ENCODE measurements at places on chromosomes 12 and 14.

DNA sequence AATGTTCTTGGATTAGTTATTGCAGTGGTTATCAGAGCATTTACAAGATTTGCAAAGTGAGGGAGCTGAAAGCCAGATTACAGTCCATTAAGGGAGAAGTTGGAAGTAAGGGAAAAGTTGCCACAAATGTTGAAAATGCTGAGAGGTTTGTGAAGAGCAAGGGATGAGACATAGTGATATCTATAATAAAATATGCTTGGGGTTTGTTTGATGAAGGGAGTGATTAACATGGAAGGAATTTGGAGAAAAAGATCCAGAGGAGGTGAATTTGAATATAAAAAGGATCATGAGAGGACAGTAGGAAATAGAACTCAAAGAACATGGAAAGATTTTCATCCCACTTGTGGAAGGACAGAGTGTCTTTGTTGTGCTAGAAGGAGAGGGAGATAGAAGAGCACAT lies 19.3 kb upstream of the CCER1 start:
- DNase-seq: no peak

GRCh38 chr12:10717410-10717809 lies 5.7 kb downstream of the YBX3 start:
- DNase-seq: no peak

GRCh38 chr12:22625762-22626294 lies 857 bp downstream of the ETNK1 start:
- no peak for DNase-seq

DNA sequence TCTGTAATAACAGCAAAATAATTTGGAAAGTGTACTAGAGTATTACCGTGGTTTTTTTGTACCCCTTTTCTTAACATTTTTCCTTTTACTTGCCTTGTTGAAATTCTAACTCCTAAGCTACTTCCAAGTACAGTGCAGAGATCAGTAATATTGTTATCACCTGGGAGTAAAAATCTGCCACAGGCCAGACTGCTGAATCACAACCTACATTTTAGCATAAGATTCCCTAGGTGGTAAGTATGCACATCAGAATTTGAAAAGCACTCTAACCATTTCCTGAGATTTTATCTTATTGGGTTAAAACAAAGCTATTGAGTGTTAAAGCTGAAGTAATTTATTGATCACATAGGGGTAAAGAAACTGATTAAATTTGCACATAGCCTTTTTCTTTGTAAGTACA lies 55.2 kb upstream of the KCNH3 start:
- no peak for DNase-seq

DNA sequence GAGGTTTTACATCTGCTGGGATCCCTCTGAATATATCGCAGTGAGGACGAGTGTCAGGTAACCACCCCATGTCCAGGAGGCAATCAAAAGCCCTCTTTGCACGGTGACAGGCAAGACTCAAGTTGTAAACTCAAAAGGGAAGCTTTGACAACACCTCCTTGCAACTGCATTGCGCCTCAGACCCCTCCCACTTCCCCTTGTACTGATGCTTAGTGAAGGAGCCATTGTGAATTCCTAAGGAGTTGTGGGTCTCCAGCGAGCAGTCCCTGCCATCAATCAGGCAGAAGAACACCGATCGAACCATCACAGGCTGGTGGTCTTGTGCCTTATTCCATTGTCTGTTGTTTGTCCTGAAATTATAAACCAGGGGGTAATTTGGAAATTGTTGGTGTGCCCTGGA lies 112.6 kb downstream of the CCDC60 start:
- DNase-seq: no peak

- no peak for DNase-seq
Observed at GRCh38 chr12:43235721-43236120, 316.3 kb downstream of the ADAMTS20 start.

DNA sequence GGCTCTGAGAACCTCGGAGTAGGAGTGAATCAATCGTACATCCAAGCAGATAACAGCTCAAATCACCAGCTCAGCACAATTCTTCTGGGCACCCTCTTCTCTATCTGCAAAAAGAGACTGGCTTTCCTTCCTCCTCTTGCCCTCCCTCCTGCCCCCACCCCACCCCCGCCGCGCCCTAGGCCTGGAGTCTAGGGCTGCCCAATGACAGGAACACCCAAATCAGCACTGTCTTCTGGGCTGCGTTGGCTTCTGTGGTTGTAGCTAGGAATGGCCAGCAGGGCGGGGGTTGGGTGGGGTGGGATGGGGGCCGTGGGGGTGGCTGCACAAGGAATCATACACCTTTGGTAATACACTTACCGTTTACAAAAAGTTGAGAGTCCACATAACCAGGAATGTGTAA lies 28.0 kb upstream of the TMCC3 start:
- no peak for DNase-seq

DNA sequence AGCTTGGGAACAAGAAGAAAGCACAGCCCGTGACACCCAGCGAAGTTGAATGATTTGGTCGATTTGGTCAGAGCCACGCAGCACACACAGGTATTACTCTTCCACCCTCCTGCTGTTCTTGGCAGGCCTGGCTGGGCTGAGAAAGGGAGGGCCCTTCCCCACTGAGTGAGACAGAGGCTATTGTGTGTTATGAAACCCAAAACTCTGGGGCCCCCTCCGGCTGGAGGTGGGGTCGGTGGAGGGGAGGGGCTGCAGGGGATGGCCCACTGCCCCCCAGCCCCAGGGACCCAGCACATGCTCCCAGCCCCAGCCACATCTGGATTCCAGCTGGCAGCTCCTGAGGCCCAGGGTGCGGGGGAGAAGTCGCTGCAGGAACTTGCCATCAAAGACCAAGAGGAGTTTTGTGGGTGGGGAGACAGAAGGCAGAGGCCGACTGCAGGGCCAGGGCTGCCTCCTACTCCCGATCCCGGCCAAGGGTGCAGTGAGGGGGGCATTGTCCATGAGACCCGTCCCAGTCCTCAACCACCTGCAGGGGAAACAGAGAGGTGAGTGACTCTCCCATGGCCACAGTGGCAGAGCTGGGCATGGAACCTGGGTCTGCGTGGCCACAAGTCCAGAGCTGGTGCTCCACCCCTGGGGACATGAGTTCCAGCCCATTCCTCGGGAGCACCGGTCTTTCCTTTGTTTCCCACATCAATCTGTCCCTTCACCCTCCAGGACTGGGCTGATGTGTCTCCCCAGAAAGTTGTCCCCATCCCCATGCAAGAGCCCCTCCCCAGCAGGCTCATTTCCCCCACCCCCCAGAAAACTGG lies 8.7 kb downstream of the TMEM119 start:
- peak; percentile 27 for DNase-seq

DNA sequence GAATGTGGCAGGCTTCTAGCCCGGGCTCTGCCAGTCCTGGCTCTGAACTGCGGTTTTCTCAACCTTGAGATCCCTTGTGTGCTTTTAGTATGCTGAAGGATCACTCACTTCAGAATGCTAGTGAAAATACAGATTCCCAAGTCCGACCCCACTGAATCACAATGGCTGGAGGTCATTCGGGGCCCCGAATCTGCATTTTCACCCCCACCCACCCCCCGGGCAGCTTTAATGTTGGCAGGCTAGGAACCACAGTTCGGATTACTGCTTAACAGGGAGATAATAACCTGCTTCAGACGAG lies 573 bp upstream of the SUSD6 start:
- no peak for DNase-seq

DNA sequence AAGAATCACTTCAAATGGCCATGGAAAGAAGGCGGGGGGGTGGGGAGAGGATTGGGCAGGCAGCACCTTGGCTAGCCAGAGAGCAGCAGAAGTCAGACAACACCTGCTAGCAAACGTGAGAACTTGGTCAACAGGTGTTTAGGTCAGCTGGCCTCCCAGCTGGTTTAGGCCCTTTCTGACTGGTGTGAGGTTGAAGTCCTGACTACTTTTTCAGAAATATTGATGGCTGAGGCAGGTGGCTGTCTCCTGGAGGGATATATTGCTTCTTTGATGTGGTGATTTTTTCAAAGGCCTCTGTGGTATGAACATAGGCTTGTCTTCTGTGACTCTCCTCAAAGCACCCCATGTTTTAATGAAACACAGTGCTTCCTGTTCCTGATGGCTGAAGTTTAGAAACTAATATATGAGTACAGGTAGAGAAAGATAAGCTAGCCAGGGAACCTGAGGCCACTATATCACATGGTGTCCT lies 238.2 kb upstream of the SSTR1 start:
- no peak for DNase-seq

DNA sequence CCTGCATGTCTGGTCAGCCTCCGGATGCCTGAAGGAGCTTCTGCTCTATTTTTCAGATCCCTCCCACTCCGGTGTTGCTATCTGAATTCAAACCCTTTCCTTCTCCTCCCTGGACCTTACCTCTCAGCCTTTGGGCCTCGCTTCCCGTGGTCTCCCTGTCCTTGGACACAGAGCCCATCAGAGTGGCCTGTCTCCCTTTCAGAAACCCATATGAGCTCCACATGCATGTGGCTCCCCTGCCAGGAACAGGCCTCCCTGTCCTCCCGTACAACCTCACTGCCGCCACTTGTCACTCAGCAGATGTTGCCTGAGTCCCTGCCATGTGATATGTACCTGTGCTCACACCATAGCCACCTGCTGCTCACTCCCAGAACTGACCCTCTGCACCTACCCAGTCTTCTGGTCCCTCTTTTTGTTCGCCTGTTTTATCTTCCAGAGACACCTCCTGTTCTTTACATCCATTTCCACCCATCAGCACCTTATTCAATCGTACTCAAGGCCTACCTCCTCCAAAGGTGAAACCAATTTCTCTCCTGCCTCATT lies 182.5 kb downstream of the ZFP36L1 start:
- no peak for DNase-seq

- no peak for DNase-seq
Observed at GRCh38 chr14:99757331-99758070, 35.7 kb upstream of the EML1 start.

- no peak for DNase-seq
Observed at GRCh38 chr12:65830305-65830704, 6.0 kb downstream of the HMGA2 start.

- DNase-seq: no peak
Observed at GRCh38 chr12:47832263-47832933, 12.7 kb upstream of the HDAC7 start.

- no peak for DNase-seq
Observed at GRCh38 chr12:79706676-79707075, 15.9 kb upstream of the PAWR start.

DNA sequence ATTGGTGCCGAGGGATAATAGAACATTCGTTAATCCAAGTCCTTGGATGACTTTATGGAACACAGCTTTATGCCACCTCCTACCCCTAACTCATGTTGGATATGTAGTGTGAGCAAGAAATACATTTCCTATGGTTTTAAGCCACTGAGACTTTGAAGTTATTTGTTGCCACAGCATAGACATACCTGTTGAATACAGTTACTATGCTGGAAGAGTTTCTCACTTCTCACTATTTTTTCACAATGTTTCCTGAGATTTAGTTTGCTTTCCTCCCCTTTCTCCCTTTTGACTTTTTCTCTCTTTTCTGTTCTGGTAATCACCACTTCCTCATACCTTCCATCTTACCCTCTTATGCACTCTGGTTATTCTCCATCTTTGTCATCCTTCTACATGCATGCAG lies 7.5 kb upstream of the CLEC4E start:
- DNase-seq: no peak

DNA sequence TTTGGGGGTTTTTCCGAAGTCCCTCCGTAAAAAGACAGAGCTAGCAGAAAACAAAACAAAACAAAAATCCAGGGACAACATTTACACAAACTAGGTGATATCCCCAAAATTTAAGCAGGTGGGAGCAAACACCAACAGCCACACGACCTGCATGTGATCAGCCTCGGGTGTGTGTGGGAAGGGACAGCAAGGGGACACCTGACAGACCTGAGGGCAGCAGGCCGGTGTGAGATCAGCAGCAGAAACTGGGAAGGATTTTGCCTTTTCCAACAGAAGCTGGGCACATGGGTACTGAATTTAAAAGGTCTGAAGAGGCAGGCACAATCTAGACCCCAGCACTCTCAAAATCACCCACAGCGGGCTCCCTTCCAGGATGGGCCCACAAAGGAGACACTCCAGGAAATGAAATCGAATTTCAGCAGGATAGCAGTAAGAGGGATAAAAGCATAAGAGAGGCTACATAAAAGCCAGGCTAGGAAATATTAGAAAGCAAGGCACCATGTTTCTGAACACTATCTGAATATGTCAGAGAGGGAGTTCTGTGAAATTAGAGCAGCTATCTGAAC lies 36.5 kb upstream of the SELPLG start:
- no peak for DNase-seq

GRCh38 chr12:107597695-107598410 lies 87.7 kb upstream of the PWP1 start:
- DNase-seq: no peak

DNA sequence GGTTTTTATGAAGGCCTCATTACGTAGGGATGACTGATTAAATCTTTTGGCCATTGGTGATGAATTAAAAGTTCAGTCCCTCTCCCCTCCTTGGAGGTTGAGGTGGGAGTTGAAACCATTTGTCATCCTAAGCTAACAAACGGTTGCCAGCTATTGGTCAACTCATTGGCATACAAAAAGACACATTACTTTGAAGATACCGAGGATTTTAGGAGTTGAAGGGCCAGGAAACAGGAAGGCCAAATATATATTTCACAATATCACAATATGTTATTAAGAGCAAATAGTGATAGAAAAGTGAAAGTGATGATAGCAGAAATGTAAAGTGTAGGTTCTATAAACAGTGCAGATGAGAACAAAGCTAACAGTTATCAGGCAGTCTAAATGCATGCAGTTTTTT lies 24.4 kb downstream of the RCOR1 start:
- no peak for DNase-seq
